ENCODE measurements at places on chromosomes 16 and 17. TPM values are rescaled to one million over a fixed set of nuclear protein-coding genes. Genes with fewer than 3 reads are reported as not detected.

CA7 gene
- total RNA-seq: not detected

CD19 gene
- 306 TPM for total RNA-seq

WNT3 gene
- 1.0 TPM for total RNA-seq

GRB7 gene
- 0.84 TPM for total RNA-seq

Measured in B cell (primary cell).